ENCODE measurements at places on chromosomes 7 and 10.

DNA sequence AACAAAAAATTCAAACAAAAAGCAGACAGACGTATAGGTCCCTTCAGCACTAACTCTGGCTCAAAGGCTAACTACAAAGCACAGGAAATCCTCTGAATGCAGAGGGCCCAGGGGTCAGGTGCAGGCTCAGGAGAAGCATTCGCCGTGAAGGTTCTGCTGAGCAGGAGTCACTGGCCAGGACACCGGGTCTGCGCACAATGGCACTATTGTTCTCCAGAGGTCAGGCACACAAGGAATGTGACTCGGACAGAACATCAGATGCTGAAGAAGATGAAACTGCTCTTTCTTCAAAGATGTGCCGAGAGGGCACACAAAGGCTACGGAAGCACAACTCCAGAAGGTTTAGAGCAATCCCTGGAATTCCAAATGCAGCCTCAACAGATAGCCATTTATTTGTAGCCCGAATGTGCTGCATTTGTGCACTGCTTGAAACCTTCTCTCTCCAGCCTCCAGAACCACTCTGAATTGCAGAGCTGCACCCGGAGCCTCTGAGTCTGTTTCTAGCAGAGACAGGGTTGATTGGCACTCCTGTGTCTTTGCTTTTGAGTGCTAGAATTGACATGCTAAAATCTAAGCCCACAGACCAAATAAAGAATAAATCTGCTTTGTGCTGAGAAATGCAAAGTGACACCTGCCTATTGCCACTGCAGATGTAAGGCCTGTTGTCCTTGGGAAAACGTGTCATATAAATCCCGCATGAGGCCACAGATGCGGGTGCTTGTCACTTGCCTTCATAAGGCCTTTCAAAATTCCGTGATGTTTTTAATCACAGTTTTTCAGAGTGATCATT, 85.4 kb upstream of the AFAP1L2 start:
- no peak for DNase-seq

DNA sequence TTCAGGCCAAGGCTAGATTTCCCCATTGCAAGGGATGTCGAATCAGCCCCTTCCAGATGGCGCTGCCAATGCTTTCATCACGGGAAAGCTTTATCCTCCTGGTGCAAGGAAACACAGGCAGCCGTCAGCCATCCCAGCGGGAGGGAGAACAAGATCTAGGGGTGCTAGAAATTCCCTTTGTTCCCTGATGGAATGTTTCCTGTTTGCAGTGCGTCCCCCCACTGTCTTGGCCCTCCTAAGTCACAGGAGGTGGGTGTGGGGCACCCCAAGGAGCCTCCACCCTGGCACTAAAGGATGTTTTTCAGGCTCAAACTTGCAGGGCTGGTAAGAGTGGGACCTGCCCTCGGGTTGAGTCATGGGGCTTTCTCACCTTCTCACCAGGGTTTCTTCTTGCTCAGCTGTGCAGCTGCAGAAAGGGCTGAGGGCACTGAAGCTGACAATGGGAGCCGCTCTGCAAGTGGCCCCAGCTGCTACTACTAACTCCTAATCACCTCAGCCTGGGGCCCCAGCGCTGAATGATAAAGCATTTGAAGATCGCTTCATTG, 103.6 kb downstream of the PRPF18 start:
- DNase-seq, result no peak

DNA sequence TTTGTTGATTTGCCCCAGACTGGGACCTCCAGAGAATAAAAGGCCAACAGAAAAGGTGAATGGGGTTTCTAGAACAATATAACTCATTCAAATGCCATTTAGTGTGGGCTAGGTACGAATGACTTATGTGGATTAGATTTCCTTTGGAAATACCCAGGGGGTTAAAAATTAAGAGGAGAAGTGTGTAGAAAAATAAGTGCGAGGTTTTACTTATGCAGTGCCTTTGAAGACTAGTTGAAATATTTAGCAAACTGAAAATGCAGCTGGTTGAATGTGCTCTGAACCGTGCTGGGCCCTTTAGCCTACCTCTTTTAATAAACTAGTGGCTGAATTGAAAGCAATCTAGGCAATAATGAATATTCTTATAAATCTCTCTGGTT, 180.6 kb downstream of the LRMDA start:
- DNase-seq, result no peak

DNA sequence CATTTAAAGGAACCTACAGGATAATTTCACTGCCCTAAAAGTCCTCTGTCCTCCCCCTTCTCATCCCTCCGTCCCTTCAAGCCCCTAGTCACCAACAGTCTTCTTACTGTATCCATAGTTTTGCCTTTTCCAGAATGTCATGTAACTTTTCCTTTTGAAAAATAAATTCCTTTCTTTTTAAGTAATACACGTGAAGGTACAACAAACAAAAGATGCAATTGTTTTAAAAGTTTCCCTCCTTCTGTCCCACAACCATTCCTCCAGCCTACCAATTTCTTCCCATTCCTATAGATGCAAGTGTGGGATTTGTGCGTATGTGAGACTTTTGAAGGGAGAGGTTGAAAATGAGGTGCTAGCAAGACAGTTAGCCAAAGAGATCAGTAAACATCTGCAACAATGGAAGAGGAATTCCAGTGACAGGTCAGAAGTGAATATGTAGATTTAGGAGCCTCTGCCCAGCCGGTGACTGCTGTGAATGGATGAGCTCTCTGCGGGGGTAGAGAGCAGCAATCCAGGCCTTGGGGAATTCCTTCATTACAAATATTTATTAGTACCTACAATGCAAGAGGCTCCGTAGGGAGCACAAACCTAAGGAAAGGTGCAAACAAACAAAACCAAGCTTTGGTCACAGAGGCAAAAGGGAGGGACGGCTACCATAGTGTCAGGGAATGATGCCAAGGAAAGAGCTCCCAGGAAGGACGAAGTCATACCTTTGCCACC, 243.6 kb downstream of the SKIDA1 start:
- DNase-seq, result no peak

- DNase-seq, result no peak
Measured at GRCh38 chr7:108283252-108283651, 153.1 kb upstream of the LAMB4 start.

GRCh38 chr7:101728128-101728527, 89.3 kb upstream of the CUX1 start:
- no peak for DNase-seq

DNA sequence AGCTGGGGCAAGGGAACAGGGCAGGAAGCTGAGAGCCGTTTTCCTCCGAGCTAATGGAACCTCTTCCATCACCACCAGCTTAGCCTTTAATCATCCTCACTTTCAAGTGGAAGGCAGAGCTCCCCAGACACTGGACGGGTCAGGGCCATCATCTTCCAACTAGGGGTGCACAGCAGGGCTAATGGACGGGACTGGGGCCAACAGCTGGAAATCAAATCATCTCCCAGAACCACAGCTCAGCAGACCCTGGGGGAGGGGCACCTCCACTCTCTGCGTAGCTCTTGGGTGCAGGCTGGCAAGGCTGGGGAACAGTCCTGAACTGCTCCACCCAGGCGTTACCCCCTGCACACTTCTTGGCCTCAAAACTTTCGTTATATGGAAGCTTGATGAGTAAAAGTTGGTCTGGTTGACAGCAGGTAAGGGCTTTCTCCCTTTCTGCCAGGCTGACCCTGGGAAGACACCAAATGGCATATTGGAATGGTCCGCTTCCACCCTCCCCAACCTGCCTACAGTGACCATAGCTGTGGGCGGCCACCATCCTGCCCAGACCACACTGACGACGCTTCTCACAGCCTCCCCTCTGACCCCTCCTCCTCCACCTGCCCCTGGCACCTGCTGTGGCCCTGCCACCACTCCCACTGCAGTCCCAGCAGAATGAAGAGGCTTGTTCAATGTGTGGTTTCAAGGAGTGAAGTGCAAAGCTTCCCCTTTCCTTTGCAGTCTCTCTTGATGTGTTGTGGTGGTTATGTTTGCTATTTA, 51.7 kb upstream of the RET start:
- DNase-seq, result no peak

DNA sequence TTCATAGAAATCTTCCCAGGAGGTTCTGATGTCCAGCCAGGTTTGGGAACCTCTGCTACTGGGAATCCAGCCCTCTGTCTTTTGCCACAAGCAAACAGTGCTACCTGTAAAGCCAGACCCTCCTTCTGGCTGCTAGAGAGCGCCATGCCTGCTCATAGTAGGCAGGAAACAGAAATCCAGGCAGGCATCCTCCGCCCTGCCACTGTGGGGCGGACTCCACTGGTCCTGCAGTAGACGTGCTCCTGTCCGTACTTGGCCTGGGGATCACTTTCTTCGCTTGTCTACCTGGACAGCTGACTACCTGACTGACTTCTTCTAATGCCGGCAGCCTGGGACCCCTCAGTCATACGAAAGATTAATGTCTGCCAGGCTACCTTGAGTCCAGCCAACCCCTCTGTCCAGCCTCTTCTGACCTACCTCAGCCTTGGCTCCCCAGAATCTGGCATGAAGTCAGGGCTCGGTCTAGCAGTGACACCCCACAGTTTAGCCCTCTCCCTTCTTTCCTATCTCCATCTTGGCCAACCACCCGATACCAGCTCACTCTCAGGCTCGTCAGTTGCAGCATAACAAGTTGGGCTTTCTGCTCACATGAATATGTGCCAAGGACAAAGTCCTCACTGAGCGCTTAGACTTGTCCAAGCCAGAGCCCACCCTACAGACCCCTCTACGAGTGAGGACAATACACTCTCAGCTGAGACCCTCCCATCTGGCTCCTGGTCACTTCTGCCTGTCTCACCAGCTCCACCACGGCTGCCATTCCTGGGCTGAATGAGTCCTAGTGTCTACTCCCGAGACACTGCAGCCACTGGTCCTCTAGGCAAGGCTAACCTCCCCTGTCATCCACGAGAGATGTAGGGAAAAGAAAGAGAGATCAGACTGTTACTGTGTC, 43.9 kb upstream of the OPALIN start:
- DNase-seq, result no peak

DNA sequence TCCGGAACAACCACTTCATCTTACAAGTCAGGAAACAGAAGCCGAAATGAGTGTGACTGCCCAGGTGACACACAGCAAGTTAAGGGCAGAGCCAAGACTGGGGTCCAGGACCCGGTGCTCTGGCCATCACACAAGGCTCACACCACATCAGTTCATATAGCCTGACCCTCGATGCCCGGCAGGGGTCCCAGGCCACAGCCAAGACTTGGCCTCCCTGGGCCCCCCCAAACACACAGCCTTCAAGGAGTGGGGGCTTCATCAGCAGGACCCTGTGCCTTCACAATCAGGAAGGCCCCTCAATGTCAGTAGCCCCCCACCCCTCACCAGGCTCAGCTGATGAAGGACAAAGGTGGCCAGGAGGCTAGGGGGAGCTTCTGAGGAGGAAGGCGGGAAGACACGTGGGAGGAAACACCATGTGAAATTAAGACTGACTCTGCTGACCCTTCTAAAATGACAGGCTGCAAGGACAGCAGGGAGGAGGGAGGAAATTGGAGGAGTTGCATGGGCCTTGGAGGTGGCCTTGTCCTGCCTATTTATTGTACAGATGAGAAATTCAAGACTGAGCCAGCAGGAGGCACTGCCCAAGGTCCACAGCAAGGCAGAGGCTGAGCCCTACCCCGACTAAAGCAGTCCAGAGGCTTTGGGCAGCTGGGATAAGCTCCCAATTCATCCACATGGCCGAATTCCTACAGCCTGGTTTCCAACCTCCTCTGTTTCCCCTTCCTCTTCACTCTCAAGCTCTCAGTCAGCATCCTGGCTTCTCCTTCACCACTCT, 216.1 kb upstream of the ZMIZ1 start:
- DNase-seq, result no peak

- DNase-seq, result no peak
Measured at GRCh38 chr10:50281210-50281966, 30.1 kb upstream of the ASAH2 start.

Measured in stimulated activated CD4-positive, alpha-beta T cell treated with anti-CD3 and anti-CD28 coated beads, Interleukin-2, amount 100 ng/mL, for 48 hours (primary cell).